Stimulated activated CD4-positive, alpha-beta T cell treated with anti-CD3 and anti-CD28 coated beads, Interleukin-12 subunit alpha, Interleukin-12 subunit beta, amount 100 ng/mL, for 24 hours (primary cell): ENCODE measurements at places on chromosomes 13 and 19.
A peak's percentile ranks its signal among the peaks of the same experiment; 100 is the strongest.

DNA sequence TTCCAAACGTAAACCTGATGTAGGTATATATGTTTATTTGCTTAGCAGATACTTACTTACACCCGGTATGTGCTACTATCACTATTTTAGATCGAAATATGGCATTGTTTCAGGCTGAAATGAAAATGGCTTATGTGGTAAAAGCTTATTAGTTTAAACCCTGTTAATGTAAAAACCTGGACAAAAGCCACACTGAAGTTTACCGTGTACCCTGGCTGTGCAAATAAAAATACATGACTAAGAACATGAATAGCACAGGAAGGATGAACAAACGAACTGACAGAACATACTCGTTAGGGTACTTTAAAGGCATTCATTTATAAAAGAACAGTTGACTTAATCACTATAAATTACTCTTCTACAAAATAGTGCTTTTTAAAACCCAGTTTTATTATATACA is 6.6 kb downstream of the CLDN10 start:
- no peak for DNase-seq

- DNase-seq = peak; percentile 95
Observed at GRCh38 chr19:58451358-58452101, at the start of gene ZNF324B. TSS of gene ZNF324B (plus strand) at chr19:58451622. CDS start at chr19:58453702, 2,080 bp downstream.

GRCh38 chr13:21517576-21517975 is 58.5 kb upstream of the ZDHHC20 start:
- DNase-seq = no peak

DNA sequence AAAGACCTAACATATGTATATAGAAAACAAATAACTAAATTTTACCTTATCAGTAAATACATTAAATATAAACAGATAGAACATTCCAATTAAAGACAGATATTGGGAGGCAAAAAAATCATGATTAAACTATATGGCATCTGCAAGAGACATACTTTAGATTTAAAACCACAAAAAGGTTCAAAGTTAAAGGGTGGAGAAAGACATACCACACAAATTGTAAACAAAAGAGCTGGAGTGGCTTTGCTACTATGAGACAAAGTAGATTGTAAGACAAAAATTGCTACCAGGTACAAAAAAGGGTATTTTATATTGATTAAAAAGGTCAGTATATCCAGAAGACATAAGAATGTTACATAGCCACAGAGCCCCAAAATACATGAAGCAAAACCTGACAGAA is 200.2 kb downstream of the KCNRG start:
- DNase-seq = no peak

DNA sequence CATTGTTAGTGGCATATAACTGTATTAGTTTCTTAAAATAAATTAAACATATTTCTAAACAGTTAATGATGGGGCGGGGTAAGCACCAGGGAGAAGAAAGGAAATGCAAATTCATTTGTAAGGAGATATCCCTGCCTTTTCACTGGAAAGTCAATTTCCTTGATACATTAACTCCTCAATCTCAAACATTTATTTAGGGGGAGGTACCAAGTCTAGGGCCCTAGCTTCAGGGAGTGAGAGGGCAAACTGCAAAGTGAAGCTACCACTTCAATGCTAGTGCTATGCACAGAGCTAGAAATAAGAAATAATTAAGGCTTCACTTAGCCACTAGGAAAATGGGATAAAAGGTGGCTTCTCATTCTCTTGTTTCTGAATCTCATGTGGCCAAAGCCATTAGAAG is 115.3 kb upstream of the FNDC3A start:
- no peak for DNase-seq

GRCh38 chr19:1182727-1183126 is 8.7 kb upstream of the SBNO2 start:
- no peak for DNase-seq

GRCh38 chr19:44596428-44597130 is 16.8 kb upstream of the IGSF23 start:
- no peak for DNase-seq

DNA sequence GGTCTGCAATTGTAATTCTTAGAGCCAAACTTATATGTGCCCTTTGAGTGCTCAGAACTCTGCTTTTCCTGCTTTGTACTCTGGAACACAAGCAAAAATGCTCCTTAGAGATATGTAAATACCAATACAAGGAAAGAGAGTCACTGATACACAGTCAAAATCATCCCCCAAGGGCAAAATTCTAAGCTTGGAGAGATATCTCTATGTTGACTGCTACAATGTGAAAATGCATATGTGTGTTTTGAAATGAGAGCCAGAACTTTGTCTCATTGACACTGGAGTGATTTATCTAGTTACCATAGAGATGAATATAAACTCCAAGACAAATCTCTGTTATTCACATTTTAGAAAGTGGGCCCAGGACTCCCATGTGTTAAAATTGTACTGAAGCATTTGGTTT is 494.8 kb upstream of the SLITRK1 start:
- no peak for DNase-seq

- DNase-seq = no peak
Observed at GRCh38 chr13:40637643-40638042, 28.8 kb downstream of the FOXO1 start.

DNA sequence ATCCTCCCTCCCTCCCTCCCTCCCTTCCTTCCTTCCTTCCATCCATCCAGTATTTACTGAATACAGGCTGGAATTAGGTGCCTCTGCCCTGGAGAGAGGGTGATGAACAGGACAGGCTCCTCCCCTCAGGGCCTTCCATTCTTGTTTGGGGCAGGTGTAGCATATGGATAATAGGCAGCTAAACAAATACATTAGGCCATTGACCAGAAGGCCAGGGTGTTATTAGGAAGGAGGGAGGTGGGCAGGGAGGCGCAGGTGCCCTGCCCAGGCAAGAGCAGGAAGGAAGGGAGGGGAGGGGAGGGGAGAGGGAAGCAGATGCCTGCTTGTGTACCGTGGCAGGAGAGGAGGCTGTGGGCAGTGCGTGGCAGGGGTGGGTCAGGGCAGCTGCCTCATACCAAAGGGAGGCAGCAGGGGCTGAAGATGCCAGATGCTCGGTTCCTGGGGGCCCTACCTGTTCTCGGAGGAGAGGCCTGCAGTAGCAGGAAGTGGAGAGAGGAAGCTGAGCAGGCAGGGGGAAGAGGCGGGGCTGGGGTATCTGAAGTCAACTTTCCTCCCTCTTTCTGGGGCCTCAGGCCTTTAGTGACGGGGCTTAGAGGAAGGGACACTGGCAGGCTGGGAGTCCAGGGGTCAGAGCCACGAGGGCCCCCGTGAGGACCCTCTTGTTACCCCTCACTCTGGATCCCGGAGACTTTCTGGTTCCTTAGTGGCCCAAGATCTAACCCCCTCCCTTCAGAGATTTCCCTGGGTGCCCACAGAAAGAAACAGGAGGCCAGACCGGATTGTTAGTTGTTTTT is at the start of gene RINL:
RINL (minus strand) TSS at position 495 of the 794 bp plus-strand sequence. CDS start 1,533 bp downstream, outside the sequence.
- DNase-seq = peak; percentile 40

DNA sequence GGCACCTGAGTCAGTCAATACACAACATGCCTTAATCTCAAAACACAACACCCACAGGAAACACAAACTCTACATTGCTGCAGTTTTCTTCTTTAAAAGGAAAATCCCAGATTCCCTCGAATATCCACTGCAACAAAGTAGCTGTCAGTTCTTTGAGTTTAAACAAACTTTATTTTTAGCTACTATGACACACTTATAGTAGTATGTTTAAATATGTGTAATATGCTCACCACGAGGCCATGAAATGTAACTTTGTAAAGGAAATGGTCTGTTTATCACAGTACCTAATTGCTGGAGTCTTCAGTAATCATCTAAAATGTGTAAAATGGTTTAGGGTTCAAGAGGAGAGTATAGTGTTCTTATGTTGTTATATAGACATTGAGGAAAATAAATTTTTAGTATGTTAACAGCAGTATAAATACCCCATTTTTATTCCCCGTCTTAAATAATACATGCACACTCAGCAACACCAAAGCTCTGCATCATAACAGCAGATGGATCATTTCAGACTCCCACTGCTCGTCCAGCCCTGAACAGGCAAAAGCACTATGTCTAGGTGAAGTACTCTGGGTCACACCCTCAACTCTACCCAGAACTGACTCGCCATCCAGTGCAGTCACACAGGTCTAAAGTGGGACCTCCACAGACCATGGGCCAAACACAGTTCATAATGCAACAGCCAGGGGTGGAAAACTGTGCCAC is 20.6 kb downstream of the TUBGCP3 start:
- DNase-seq = no peak
